WTC11 (cell line): ENCODE measurements at places on chromosomes 12 and 14. TPM values are rescaled to one million over a fixed set of nuclear protein-coding genes. Genes with fewer than 3 reads are reported as not detected.
A peak's percentile ranks its signal among the peaks of the same experiment; 100 is the strongest.

The ACOT4 gene
- total RNA-seq = 1.3 to 1.6 TPM (median 1.5 TPM) in 3 replicates

The DEPDC4 gene
- total RNA-seq = 4.4 to 5.5 TPM (median 5.5 TPM) in 3 replicates

The AMIGO2 gene
- 4.0 to 6.5 TPM (median 4.9 TPM) in 3 replicates for total RNA-seq

- no peak for DNase-seq
Measured at GRCh38 chr14:59294662-59294992, 106.2 kb downstream of the DAAM1 start.

DNA sequence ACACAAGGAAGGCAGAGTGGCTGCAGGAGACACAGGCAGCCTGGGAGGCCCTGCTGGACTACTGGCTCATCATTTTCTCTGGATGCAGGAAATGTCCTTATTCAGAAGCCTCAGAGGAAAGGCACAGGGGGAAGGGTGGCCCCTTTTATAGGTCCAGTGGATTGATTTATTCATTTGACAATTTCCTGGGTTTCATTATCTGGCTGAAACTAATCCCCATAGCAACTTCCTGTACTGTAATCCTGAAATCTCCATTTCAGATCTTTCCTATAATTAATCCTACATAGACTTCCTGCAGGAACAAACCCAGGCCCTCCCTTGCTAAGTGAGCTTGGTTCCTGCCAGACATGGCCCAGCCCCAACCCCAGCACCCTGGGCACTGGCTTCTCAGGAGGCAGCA, 23.0 kb downstream of the KRT76 start:
- no peak for DNase-seq

DNA sequence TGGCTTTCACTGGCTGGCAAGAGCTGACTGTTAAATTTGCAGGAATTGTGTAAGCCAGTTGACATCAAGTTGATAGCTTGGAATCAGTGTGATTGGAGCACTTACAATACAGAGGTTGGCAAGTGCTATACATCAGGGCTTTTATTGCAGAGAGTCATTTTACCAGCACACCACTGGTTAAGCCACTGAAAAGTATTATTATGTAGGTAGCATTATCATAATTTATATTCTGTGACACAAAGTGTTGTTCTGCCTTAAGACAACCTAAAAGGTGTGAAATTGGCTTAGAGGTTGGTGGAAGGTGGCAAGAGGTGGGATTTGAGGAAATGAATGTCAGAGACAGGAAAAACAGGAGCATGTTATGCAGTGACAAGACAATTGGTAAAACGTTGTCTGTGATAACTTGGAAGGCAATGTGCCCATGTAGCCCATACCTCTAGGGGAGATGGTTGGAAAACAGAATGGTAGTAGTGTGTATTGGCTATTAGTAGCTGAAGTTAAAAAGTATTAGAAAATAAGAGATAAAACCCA, 172.9 kb upstream of the PRICKLE1 start:
- no peak for DNase-seq

- DNase-seq = peak; percentile 72
Measured at GRCh38 chr12:6828781-6829535, 751 bp downstream of the P3H3 start.

- DNase-seq = no peak
Measured at GRCh38 chr12:91896286-91897024, 249.2 kb downstream of the BTG1 start.

- DNase-seq = no peak
Measured at GRCh38 chr12:56146492-56147460, 5.6 kb upstream of the MYL6B start.

- DNase-seq = no peak
Measured at GRCh38 chr14:73467377-73467776, 9.0 kb upstream of the NUMB start.

DNA sequence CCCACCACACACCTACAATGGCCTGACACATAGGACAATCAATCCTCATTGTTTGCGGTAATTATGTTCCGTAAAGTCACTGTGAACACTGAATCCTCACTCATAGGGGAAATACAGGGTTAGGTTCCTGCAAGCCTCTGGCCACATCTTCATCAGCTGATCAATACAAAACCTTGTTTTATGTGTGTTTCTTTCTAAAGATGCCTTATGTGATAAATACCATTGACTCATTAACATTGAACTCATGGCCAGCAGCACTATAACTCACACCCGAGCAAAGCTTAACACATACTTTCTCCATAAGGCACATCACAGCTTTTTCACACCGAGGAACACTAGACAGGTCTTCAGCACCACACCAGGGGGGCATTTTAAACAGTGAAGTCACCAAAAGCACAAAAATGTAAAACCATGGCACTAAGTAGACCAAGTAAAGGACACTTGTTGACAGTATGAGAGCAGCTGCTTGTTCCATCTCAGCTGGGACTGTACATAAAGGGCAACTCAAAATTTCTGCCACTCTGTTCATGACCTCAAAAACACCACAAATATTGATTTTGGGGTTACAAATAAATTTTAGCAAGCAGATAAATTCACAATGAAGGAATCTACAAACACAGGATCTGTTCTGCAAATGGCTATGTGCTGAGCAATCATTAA, 60.5 kb downstream of the ESR2 start:
- DNase-seq = no peak

- DNase-seq = no peak
Measured at GRCh38 chr12:111887926-111888745, 46.1 kb downstream of the MAPKAPK5 start.

DNA sequence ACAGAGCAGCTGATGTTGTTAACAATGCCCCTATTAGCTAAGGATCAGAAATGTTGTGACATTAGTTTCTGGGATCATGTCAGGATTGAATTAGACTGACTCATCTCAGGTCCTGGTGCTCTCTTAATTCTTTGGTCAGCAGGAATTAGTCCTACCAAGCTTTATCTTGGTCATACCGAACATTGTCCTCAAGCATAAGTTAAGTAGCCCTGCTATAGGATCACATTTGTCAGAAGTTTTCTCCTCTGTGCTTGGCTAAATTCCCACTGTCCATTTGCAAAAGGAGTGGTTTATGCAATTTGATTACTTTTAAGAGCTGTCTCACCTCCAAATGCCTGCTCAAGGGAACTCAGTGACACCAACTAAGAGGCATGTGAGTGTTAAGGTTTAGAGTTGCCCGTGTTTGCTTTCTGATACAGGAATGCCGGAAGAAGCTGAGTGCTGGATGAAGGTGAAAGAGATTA, 48.4 kb upstream of the IFNG-AS1 start:
- no peak for DNase-seq

GRCh38 chr12:50984586-50985298, 32.4 kb downstream of the HIGD1C start:
- DNase-seq = no peak

DNA sequence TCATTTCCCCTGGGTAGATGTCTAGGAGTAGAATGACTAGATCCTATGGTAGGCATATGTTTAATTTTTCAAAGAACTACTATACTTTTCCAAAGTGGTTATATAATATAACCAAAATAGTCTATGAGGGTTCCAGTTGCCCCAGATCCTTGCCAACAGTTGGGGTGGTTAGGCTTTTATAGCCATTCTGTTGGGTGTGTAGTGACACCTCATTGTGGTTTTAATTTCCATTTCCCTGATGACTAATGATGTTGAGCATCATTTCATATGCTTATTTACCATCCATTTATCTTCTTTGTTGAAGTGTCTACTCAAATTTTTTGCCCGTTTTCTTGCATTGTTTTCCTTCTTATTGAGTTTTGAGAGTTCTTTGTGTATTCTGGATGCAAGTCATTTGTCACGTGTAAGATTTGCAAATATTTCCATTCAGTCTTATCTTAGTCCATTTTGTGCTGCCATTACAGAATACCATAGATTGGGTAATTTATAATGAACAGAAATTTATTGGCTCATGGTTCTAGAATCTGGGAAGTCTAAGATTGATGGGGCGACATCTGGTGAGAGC, 4.7 kb downstream of the SYNE2 start:
- no peak for DNase-seq

DNA sequence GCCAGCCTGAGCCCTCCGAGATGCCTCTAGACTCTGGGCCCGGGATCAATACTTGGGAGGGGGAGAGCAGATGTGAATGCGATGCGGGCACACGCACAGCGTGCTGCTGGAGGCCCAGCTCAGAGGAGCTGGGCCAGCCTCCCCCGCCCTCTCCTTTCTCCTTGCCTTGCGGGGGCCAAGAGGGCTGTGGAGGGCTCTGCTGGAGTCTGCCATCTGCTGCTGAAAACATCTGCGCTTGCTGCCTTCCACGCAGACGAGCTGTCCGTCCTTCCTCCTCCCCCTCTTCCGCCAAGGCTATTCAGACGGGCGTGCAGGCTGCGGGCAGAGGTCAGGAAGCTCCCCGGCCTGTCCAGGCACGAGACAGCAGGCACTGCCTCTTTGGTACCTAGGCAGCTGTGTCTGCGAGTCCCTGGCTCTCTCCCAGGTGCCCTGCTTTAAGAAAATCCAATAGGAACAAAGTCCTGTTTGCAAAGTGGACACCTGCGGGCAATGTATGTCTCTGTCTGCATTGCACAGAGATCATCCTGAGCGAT, 75.2 kb downstream of the SPRING1 start:
- DNase-seq = no peak

GRCh38 chr12:70741256-70741655, 104.0 kb upstream of the PTPRB start:
- DNase-seq = no peak
